ENCODE measurements at places on chromosomes 5 and 9.

DNA sequence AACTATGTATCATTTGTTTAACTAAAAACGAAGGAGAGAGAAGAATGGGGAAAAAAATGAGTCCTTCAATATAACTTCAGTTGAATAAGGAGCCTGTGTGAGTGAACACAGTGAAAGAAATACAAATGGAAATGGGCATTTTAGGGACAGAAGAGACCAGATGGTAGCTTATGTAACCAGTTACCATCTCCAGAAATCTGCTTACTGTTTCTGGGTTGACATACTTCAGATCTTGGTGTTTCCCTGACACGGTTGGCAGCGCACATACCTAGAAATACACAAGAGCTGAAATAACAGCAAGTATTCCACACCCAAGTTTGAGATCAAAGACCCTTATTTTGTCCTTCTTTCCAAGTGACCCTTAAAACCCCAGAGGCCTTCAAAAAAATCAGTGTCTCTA, 14.9 kb upstream of the GFRA3 start:
- no peak for DNase-seq

GRCh38 chr5:180323160-180323559, 30.0 kb downstream of the GFPT2 start:
- DNase-seq, result no peak

GRCh38 chr5:94125107-94125506, 383.7 kb upstream of the POU5F2 start:
- DNase-seq, result no peak

GRCh38 chr9:121573717-121574485, 74.3 kb upstream of the GGTA1 start:
- no peak for DNase-seq

DNA sequence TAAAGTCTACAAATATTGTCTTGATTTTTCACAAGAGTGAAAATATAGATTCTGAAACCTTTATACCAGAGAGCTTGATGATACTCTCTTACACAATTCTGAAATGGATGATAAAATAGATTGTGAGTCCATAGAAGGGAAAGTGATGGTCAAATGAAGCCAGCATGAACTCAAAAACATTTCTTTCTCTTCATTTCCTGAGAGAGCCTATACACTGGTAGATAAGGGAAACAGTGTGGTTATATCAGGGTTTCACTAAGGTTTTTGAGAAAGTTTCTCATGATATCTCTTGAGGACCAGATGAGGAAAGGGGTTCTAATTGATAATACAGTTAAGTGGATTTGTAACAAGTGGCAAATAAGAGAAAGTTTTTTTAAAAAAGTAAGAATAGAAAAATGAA, 254.1 kb downstream of the PJA2 start:
- no peak for DNase-seq

DNA sequence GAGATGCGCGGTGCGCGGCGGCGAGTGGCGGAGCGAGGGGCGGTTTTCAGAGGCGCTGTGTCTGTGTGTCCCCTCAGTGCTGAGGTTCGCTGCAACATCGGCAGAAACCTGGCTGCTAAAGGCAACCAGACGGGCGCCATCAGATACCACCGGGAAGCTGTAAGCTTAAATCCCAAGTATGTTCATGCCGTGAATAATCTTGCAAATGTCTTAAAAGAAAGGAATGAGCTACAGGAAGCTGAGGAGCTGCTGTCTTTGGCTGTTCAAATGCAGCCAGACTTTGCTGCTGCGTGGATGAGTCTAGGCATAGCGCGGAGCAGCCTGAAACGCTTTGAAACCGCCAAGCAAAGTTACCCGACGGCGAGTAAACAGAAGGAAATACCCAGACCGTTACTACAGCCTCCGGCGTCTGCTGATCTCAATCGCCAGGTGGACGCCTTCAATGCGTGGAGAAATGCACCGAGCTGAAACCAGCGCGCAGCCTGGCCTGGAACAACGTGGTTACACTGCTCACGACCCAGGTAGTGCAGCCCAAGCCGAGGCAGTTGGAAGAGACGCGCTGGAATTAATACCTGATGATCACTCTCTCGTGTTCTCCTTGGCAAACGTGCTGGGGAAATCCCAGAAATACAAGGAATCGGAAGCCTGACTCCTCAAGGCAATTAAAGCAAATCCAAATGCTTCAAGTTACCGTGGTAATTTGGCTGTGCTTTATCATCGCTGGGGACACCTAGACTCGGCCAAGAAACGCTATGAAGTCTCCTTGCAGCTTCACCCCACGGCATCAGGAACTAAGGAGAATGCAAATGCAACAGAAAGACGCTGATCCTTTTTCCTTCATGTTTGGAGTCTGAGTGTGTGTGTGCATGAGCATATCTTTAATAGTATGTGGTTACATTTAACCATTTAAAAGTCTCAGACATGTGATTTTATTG, 15.9 kb downstream of the OR2V1 start:
- no peak for DNase-seq
